ENCODE measurements at places on chromosomes 12 and 14.

- DNase-seq, result no peak
Observed at GRCh38 chr14:28755884-28756268, 10.7 kb upstream of the FOXG1 start.

DNA sequence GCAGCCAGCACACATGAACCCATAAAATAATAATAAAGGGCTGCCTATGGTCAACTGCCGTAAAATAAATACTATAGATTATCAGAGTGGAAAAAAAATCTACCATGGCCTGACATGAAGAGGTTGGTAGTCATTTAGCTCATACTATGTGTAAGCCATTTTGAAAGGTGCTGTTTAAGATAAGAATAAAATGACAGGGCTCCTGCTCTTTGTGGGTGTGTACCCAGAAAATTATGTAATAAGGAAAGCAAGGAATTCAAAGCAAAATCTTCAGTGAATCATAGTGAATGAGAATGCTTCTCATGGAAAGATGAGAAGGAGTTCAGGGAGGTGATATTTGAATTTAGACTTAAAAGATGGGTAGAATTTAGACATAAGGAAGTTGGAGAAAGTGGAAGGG lies 42.9 kb upstream of the PPM1H start:
- DNase-seq, result no peak

- DNase-seq, result no peak
Observed at GRCh38 chr14:101322223-101322622, 239.1 kb upstream of the DIO3 start.

- no peak for DNase-seq
Observed at GRCh38 chr12:127717278-127717677, 549.7 kb upstream of the TMEM132C start.

DNA sequence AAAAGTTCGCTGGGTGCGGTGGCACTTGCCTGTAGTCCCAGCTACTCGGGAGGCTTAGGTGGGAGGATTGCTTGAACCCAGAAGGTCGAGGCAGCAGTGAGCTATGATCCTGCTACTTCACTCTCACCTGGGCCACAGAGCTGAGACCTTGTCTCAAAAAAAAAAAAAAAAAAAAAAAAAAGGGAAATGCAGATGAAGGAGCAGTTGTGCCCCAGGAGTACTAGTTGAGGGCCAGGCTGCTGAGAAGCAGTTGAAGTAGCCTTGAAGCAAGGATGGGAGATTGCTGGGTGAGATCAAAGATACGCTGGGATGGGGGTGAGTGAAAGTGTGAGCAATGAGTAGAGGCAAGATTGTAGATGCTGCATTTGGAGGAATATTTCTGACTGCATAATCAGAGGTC lies 93.4 kb upstream of the DNM1L start:
- no peak for DNase-seq

DNA sequence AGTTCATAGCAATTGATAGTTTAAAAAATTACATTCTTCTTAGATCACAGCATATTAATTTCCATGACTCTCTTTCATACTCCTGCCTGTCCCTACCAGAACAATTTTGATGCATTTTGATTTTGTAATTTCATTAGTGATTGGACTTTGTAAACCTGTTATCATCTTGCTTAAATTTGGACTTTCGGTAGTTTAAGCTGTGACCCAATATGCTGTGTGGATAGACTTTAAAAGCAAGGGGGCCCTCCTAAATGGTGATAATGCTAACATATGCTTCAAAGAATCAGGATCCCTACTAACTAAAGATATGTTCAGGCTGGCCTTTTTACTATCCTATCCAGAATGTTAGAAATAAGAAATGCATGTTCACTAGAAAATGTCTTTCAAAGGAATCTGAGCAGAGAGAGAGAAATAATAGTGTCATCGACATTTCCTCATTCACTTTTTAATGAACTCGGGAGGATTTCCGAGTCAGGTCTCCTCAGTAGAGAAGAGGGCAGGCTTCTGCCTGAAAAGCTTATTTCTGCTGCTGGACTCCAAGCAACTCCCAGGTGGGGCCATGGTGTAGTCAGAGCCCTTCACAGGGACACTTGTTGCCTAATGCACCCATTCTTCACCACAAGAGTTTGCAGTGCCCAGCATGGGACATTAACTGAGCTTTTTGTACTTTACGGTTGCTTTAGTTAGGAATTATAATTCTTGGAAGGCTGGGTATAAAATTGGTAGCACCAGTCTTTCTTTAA lies 16.7 kb downstream of the SLC38A4 start:
- no peak for DNase-seq

- DNase-seq, result no peak
Observed at GRCh38 chr12:79988368-79988767, 53.5 kb upstream of the PPP1R12A start.

GRCh38 chr14:57875296-57875695 lies 9.4 kb upstream of the SLC35F4 start:
- no peak for DNase-seq

DNA sequence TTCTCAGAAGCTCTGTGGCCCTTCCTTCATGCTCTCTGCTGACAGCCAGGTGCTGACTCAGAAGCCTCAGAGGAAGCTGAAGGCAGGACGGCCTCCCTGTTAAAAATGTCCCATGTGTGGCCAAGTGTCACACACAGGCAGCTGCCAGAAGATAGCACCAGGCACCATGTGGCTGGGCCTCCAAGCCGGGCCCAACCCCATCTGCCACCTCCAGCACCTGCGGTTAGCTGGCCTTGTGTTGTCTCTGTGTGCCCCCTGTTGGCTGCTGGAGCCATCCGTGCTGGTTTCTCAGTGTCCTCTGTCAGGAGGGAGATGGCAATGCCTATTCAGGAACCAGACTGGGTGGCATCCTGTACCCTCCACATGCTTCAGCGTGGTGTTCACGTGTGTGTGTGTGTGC lies 63.2 kb downstream of the TSPAN11 start:
- DNase-seq, result no peak

All from activated T-helper 1 cell treated with anti-CD3 and anti-CD28 coated beads, Interleukin-2, amount 50 U/mL, for 16 hours (primary cell).